Cerebellum (tissue), 4 donors: ENCODE measurements at places on chromosomes 3 and 15.

DNA sequence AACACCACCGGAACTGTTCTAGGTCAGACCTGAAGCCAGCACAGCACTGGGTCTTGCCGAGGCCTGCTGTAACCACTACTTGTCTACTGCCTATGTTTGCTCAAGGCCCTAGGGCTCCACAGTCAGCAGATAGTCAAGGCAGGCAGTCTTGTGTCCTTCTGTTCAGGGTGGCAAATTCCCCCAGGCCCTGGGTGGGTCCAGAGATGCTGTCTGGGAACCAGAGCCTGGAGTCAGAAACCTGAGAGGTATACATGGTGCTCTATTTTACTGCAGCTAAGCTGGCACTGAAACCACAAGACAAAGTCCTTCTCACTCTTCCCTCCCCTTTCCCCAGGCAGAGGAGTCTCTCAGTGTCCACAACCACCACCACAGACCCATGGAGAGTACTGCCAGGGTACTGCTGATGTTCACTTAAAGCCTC is 89.9 kb downstream of the BBX start:
- DNase-seq: no peak

- peak; percentile 54 for DNase-seq
Observed at GRCh38 chr3:81302045-81302444, 459.4 kb downstream of the GBE1 start.

DNA sequence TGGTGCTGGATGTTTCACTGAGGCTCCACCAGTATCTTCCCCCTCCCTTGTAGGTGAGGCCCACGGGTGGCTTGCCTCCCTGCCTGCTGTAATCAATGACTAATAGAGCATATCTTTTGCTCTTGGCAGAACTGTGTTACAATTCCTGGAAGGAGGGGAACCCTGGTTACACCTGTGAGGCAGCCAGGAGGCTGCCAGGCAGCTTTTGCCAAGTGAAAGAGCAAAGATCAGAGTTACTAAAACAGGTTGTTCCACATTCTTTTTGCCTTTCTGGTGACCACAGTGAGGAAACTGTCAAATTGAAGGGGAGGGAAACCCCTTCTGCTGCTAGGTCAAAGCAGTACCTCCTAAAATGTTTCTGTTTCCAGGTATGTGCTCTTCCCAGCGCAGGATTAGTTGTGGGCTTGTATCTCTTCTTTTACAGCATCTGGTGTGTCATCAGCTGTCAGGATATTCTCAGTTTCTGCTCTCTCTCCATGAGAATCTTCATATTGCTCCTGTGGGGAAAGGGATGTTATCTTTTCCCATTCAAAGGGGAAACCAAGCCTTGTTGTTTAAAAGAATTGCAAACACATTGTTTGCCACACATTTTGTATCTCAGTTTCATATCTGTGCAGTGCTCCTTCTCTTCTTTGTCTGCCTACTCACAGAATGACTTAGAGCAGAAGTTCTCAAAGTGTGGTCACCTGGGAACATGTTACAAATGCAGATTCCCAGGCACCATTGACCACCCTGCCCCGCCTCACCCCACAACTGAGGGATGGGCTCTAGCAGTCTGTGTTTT is 137.4 kb upstream of the UMPS start:
- no peak for DNase-seq

GRCh38 chr15:78016860-78017259 is 60.7 kb downstream of the TBC1D2B start:
- no peak for DNase-seq

DNA sequence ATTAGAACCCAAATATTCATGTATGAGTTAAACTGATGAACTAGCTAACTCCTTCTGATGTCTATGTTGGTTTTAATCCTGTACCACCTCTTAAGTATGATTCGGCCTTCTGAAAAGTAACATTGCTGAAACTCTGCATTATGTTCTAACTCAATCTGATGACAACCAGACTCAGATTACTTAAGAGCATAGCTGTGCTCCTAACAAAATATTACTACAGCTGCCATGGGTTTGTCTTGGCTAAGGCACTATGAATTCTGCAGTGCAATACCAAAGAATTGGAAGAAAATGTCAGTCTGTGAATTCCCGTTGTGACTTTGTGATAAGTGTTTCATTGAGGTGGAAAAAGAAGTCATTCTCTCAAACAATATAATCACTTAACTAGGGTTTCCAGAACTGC is 224.4 kb downstream of the ZMAT3 start:
- DNase-seq: no peak

DNA sequence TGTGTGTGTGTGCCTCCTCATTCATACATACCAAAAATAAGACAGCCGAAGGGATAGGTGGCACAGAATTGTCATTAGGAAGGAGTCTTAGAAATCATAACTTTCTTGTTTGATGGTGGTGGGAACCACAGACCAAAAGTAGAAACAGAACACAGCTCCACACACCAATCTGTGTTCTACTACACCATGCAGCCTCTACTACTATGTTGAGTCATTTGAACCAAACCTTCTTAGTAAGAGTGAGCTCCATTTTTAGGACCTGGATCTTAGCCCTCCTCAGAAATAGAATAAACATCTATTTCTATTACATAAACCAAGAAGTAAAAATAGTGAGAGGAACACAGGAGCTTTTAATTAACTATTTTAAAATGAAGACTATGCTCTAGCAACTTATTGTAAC is 27.9 kb upstream of the PLCH1 start:
- no peak for DNase-seq

- no peak for DNase-seq
Observed at GRCh38 chr15:35746121-35746520, 200.2 kb upstream of the DPH6 start.

- no peak for DNase-seq
Observed at GRCh38 chr3:66066963-66067617, 28.4 kb upstream of the MAGI1 start.

- no peak for DNase-seq
Observed at GRCh38 chr3:178456621-178457285, 79.5 kb upstream of the KCNMB2 start.

GRCh38 chr15:31606194-31606669 is 279.6 kb downstream of the KLF13 start:
- DNase-seq: no peak

- no peak for DNase-seq
Observed at GRCh38 chr15:63860555-63860954, 26.8 kb upstream of the HERC1 start.

DNA sequence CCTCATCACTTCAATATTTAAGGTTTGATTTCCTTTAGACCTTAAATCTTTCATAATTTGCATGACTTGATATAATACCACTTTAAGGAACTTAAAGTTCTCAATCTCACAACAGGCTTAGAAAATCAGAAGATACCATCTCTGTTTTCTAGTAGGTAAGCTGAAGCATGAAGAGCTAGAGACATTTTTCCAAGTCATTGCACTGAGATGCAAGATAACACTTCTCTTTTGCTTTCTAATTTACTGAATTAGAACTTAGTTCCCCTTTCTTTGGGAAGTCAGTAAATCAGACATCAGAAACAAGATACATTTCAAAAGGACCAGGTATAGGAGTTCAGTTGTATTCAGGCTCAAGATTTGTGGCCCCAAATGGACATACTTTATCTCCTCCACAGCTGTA is 79.7 kb downstream of the DZIP3 start:
- DNase-seq: no peak

DNA sequence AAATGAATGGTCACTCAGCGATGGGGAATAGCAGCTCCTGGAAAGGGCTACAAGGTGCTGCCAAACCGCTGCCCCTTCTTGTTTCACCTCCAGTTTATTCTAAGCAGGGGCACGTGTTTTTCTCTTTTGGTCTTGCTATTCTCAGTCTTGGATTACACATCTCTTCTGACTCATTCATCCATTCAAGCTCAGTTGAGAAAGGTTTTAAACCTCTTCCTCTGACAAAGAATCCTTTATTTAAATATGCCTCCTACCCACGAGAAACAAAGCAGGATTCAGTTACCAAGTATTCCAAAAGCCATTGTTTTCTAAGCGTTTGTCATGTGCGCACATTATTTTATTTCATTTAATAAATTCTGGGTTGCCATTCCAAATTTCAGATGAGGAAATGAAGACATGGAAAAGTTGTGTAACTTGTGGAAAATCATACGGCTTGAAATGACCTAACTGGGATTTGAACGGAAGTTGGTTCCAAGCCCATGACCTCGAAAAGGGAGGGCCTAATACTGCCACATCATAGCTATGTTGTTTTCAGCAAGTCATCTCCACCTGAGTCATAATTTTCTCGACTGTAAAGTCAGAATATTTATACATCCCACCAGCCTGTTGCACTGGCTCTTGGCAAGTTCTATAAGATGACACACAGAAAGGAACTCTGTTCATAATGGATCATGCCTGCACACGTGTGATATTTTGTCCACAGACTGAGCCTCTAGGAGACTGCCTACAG is 292.0 kb upstream of the SLCO3A1 start:
- DNase-seq: no peak

DNA sequence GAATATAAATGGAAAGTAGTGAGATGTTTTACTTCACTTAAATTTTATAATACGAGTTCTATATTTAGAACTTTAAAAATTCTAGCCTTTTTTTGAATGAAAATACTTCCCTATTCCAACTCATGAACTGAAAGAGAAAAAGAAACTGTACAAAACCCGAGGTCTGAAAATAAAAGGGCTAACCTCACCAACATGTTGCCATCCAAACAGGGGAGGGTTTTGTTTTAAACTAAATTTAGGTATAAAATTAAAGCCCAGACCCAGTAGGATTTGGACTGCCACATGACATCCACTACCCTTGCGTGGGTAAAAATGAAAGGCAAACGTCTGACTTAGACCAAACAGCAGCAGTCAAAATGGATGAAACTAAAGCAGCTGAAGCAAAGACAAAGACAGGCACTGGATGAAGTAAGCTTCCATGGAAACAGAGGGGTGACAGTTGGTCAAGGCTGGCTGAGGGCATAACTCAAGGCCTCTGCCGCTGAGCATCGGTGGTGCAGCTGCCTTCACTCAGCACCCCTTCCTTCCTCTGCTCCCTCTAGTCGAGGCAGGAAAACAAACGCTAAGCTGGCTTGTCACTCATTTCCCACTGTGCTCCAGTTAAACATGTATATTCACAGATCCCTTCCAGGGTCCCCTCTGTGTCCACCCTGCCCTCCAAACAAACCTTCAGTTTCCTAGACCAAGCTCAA is 58.1 kb downstream of the TM4SF4 start:
- no peak for DNase-seq

GRCh38 chr15:78565097-78565950 is at the start of gene CHRNA5:
CHRNA5 (plus strand) TSS chr15:78565520; CDS start chr15:78565720, 200 bp downstream.
- peak; percentile 21 for DNase-seq

GRCh38 chr3:5184499-5184898 is 3.0 kb upstream of the EDEM1 start:
- DNase-seq: no peak

DNA sequence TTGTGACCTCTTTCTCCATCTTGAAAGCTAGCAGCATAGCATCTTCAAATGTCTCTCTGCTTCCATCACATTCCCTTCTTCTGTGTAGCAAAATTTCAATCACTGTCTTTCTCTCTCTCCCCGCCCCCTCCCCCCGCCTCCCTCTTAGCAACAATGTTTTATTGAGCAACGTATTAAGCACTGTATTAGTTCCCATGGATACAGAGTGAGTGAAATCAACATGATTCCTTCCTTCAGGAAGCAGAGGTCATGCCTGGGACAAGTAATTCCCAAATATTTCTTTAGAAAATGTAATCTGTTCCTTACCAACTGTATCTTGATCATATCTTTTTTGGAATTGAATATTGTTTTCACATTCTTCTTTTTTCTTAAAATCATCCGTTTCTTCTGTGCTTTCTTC is 373.7 kb upstream of the NECTIN3 start:
- DNase-seq: no peak

- no peak for DNase-seq
Observed at GRCh38 chr15:52287114-52287513, 8.5 kb downstream of the MYO5C start.

DNA sequence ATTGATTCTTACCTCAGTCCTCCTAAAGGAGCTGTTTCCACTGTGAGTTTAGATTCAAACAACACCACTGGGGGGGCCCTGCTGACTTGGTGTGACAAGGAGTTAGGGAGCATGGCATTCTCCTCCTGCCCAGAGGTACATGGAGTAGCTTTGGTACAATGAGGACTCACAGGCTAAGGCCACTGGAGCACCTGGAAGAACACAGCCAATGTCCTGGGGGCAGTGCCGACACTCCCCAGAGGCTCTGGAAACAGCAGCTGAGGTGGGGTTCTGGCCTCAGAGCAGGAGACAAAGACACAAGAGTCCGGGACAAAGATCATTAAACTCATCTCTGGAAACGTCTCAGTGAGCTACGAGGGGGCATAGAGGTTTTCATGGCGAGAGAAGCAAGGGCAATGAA is 69.7 kb upstream of the POMGNT2 start:
- no peak for DNase-seq

DNA sequence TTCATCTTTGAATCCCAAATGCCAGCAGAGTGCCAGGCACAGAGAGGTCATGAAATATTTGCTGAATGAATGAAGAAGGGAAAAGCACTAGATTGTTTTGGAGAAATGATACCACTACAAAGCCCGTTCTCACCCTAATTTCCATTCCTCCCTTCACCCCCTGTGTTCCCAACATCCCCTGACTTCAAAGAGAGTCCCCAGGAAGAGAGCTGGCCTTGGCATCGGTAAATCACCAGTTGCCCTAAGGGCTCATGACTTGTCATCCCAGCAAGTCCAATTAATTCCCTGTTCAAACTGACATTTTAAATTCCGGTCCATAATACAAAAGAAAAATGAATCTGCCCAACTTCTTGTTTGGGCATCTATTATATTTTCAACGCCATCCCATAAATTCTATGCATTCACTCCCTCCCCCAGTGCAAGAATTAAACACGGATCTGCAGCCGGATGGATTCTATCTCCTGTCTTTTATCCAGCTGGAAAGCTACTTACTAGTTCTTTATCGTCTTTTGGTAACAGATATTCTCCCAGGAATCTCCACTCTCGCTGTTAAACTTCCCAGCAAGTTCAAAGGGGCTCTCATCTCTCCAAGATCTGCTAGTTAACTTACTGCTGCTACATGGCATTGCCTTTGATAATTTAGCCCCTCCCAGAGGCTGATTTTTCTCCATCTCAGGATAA is 63.9 kb upstream of the TSC22D2 start:
- DNase-seq: no peak

GRCh38 chr3:37779289-37780152 is 82.2 kb upstream of the CTDSPL start:
- DNase-seq: peak; percentile 74

DNA sequence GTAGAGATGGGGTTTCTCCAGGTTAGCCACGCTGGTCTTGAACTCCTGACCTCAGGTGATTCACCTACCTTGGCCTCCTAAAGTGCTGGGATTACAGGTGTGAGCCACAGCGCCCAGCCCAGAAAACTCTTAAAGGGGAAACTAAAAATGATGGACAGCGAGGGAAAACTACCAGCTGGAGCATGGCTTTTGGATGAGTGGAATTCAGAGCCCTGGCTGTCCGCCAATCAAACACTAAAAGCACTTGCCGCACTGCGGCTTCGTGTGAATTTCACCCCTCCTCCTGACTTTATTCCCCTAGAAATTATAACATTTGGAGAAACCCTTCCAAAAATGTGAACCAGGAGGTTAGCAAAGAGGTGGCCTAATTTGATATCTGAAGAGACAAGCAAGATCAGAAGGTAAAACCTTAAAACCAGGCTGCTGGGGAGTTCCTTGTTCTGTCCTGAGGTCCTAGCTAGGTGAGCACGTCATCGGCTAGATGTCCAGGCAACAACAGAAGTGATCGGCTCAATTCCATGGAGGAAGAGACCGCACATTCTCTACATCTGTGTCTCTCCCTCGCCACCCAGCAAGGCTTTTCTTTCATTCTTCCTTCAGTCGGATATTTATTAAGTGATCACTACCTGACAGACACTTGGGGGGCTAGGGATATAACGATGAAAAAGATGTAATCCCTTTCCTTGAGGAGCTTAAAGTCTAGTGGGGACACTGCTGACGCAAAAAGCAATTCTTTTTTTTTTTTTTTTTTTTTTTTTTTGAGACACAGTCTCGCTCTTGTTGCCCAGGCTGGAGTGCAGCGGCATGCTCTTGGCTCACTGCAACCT is 1.7 kb downstream of the TM4SF19 start:
- DNase-seq: no peak
